ENCODE measurements at places on chromosomes 7 and 10.

GRCh38 chr10:17146892-17147291, 17.3 kb upstream of the CUBN start:
- no peak for DNase-seq

- DNase-seq = no peak
Observed at GRCh38 chr10:88045656-88046415, 182.4 kb downstream of the PTEN start.

DNA sequence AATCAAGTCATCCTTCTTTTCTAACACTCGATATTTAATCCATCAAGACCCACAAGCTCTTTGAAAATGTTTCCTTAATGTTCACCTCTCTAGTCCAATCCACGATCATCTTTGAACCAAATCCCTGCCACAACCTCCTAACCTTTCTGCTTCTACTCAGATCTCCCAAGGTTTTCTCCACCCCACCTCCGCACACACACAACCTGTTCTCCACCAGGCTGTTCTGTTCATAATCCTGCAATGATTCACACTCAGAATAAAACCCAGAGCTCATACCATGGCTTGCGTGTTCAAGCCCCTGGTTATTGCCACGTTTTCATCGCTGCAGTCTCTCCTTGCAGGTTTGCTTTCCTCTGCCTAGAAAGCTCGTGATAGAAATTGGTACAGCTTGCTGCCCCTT, 53.8 kb upstream of the BAMBI start:
- no peak for DNase-seq

- no peak for DNase-seq
Observed at GRCh38 chr7:42805601-42806000, 106.3 kb downstream of the C7orf25 start.

DNA sequence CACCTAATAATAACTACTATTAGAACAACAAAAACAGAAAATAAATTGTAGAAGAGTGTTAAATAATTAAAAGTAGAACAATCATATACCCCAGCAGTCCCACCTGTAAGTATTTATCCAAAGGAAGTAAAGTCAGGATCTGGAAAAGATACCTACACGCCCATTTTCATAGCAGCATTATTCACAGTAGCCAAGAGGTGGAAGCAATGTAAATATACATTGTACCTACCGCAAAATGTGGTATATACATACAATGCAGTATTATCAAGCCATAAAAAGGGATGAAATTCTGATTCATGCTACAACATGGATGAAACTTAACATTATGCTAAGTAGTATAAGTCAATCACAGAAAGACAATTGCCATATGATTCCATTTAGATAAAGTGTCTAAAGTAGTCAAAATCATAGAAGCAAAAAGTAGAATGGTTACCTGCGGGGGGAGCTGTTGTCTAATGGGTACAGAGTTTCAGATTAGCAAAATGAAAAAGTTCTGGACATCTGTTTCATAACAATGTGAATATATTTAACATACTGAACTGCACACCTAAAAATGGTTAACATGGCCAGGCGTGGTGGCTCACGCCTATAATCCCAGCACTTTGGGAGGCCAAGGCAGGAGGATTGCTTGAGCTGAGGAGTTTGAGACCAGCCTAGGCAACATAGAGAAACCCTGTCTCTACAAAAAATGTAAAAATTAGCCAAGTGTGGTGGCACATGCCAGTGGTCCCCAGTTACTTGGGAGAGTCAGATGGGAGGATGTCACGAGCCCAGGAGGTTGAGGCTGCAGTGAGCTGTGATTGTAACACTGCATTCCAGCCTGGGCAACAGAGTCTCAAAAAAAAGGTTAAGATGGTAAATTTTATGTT, 6.0 kb upstream of the TMED4 start:
- peak; percentile 75 for DNase-seq

GRCh38 chr10:88986549-88987242, 3.9 kb upstream of the FAS start:
- DNase-seq = no peak

- no peak for DNase-seq
Observed at GRCh38 chr7:133572843-133573242, 320.0 kb downstream of the EXOC4 start.

DNA sequence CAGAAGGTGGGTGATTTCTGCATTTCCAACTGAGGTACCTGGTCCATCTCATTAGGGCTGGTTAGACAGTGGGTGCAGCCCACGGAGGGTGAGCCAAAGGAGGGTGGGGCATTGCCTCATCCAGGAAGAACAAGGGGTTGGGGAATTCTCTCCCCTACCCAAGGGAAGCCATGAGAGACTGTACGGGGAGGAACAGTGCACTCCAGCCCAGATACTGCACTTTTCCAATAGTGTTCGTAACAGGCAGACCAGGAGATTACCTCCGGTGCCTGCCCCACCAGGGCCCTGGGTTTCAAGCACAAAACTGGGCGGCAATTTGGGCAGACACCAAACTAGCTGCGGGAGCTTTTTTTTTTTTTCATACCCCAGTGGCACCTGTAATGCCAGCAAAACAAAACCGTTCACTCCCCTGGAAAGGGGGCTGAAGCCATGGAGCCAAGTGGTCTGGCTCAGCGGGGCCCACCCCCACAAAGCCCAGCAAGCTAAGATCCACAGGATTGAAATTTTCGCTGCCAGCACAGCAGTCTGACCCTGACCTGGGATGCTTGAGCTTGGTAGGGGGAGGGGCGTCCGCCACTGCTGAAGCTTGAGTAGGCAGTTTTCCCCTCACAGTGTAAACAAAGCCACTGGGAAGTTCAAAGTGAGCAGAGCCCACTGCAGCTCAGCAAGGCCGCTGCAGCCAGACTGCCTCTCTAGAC, 31.2 kb downstream of the ARMC10 start:
- no peak for DNase-seq

DNA sequence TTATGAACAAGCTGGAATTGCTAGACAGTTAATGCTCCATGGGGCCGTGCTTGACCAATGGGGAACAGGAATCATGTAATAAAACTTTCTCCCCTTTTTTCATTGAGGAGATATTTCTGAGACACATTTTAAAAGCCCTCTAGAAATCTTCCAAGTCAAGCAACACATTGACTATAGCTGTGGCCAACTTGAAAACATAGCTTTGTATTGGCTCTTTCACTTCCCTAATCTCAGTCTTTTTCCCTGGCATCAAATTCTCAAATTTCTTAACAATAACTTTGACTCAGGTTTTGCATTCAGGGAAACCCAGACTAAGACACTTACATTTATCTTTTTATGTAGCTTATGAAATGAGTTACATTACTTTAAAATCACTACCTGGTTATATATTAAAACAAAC, 947.1 kb upstream of the MBL2 start:
- no peak for DNase-seq

- DNase-seq = no peak
Observed at GRCh38 chr7:137453356-137453755, 109.8 kb upstream of the PTN start.

All from activated CD4-positive, alpha-beta T cell treated with anti-CD3 and anti-CD28 coated beads, Interleukin-2, Interleukin-6, amounts not matched to agents 100 ng/mL and 50 ng/mL, durations not matched to agents 16 hours and 8 hours (primary cell).